Uterus (tissue), 4 donors: ENCODE measurements at places on chromosomes 4 and X. TPM values are rescaled to one million over a fixed set of nuclear protein-coding genes. Genes with fewer than 3 reads are reported as not detected.

The TCEAL6 gene
- not detected for total RNA-seq

The NUP62CL gene
- 17.7 TPM for total RNA-seq

The HPSE gene
- total RNA-seq, result 10.2 TPM

The RNF212 gene
- 8.1 TPM for total RNA-seq

The NPY1R gene
- total RNA-seq, result 6.9 TPM

GRCh38 chr4:8077181-8078108 lies 81.2 kb downstream of the ABLIM2 start:
- H3K27ac ChIP-seq, result no peak overlapping the region
- H3K27me3 ChIP-seq, result peaks cover under 1% of the 10 kb centered on the region
- no peak overlapping the region for H3K4me3 ChIP-seq
- no peaks in the 10 kb centered on the region for H3K4me1 ChIP-seq
- no peak for DNase-seq
- no peaks in the 10 kb centered on the region for H3K36me3 ChIP-seq

GRCh38 chr4:1210971-1211370 lies 38.0 kb downstream of the CTBP1 start:
- H3K27me3 ChIP-seq, result no peaks in the 10 kb centered on the region
- H3K4me3 ChIP-seq, result no peak overlapping the region
- peaks cover 69% of the 10 kb centered on the region for H3K4me1 ChIP-seq
- peak overlapping the region; percentile 93 for H3K27ac ChIP-seq

GRCh38 chrX:10176121-10177003 lies 19.6 kb downstream of the CLCN4 start:
- H3K27ac ChIP-seq, result peak overlapping the region; percentile 46
- H3K4me3 ChIP-seq, result no peak overlapping the region
- no peaks in the 10 kb centered on the region for H3K27me3 ChIP-seq
- H3K36me3 ChIP-seq, result no peaks in the 10 kb centered on the region
- H3K4me1 ChIP-seq, result no peaks in the 10 kb centered on the region

DNA sequence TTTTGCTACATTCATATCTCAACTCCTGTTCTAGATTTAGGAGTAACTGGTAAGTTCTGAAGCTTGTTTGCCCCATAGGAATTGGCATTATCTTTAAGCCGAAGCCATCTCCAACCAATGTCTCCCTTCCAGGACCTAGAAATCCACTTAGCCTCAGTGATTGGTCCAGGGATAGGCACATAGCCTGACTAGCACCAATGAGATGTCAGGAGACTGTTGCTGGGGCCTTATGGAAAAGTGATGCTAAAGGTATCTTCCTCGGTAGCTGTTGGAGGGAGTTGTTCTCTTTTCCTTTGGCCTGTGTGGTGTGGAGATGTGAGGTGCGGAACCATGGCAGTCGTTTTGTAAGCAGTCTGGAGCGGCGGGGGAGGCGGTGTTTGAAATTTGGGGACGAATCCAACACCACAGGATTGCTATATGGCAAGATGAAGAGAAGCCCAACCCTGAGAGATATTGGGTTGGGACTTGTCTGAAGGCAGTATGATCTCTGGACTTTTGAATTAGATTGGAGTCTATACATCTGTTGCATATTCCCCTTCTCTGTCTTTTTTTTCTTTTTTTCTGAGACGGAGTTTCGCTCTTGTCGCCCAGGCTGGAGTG lies 109.8 kb upstream of the ATP6AP2 start:
- no peak overlapping the region for H3K4me3 ChIP-seq
- no peaks in the 10 kb centered on the region for H3K27me3 ChIP-seq
- DNase-seq, result no peak
- H3K36me3 ChIP-seq, result no peaks in the 10 kb centered on the region
- no peaks in the 10 kb centered on the region for H3K4me1 ChIP-seq

GRCh38 chr4:75634951-75635350 lies 4.6 kb upstream of the CDKL2 start:
- H3K27me3 ChIP-seq, result no peaks in the 10 kb centered on the region
- no peak overlapping the region for H3K27ac ChIP-seq
- no peaks in the 10 kb centered on the region for H3K4me1 ChIP-seq
- no peak overlapping the region for H3K4me3 ChIP-seq
- no peak for DNase-seq
- no peaks in the 10 kb centered on the region for H3K36me3 ChIP-seq

DNA sequence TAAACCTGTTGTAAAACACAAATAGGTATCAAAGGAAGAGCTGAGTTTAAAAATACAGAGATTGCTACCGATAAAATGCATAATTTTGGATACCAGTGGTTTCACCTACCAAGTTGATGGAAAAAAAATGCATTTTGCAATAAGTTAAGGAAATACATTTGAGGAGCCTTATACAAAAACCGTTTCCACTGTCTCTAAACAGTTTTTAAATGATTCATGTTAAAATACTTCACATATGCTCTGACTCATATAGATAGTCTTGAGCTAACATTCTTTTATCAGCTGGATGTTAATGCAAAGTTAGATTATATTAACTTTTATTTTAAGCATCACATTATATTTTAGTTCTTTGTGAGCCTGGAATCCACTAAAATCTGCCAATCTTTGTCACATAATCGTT lies 50.6 kb upstream of the ANKRD17 start:
- no peak overlapping the region for H3K4me3 ChIP-seq
- H3K36me3 ChIP-seq, result no peaks in the 10 kb centered on the region
- no peak overlapping the region for H3K27ac ChIP-seq

DNA sequence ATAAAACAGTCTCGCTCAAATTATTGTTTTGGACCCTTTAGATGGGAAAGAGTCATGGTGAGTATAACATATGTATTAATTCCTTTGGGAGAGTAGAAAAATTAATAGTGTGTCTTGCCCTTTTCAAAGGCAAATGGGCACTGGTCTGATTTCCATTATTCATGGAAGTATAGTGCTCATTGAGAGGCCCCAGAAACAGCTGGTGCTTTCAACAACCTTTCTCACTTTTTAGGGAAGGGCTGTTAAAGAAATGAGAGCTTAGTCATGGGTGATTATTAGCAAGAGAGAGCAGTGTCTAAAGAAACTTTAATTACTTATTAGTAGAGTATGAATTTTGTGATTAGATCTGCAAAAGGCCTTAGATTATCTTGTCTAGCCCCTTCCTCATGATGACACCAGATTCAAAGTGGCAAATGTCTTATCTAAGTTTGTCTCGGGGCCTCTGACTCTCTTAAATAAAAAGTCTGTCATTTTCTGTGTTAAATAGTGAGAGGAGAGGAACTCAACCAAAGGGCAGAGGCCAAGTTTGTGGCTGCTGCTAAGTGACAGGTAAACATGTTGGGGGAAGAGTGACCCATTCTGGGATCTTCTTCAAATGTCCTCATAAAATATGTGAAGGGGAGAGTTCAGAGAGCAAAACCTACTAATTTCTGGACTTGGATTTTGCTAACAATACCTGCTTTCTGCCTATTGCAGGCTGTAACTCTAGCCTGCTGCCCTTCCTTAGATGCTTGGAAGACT lies 110.6 kb downstream of the REPS2 start:
- no peak overlapping the region for H3K4me3 ChIP-seq
- no peak for DNase-seq
- H3K36me3 ChIP-seq, result no peaks in the 10 kb centered on the region
- no peaks in the 10 kb centered on the region for H3K4me1 ChIP-seq
- H3K27ac ChIP-seq, result no peak overlapping the region
- no peaks in the 10 kb centered on the region for H3K27me3 ChIP-seq

GRCh38 chr4:145847764-145848163 lies 90.9 kb downstream of the ZNF827 start:
- peaks cover 3% of the 10 kb centered on the region for H3K4me1 ChIP-seq

DNA sequence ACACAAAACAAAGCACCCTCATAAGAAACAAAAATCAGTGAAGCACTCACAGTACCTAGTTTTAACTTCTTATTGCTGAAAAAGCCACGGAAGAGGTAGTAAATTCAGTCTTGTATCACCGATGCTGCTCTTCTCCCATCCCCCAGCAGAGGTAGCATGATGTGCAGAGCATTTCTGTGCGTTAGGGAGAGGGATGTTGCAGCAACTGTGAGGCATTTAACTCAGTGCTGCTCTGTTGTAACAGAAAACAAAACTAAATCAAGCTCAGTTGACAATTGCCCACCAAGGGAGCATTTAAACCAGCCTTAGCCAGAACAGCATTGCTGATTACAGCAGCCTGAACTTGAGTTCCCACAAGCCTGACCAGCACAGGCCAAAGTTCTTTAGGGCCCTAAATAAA lies 1279.7 kb upstream of the ADGRL3 start:
- H3K27me3 ChIP-seq, result no peaks in the 10 kb centered on the region
- H3K27ac ChIP-seq, result no peak overlapping the region
- H3K4me3 ChIP-seq, result no peak overlapping the region
- H3K4me1 ChIP-seq, result no peaks in the 10 kb centered on the region
- no peaks in the 10 kb centered on the region for H3K36me3 ChIP-seq

- H3K4me3 ChIP-seq, result no peak overlapping the region
- no peaks in the 10 kb centered on the region for H3K4me1 ChIP-seq
- no peaks in the 10 kb centered on the region for H3K27me3 ChIP-seq
- DNase-seq, result no peak
These were observed 137.1 kb downstream of the RELL1 start for GRCh38 chr4:37549041-37549440.
